ENCODE measurements at places on chromosomes 5 and 9.

GRCh38 chr5:141366016-141366896 lies 2.3 kb downstream of the PCDHGA5 start:
- no peak for DNase-seq

GRCh38 chr5:116272281-116272941 lies 187.6 kb downstream of the COMMD10 start:
- no peak for DNase-seq

DNA sequence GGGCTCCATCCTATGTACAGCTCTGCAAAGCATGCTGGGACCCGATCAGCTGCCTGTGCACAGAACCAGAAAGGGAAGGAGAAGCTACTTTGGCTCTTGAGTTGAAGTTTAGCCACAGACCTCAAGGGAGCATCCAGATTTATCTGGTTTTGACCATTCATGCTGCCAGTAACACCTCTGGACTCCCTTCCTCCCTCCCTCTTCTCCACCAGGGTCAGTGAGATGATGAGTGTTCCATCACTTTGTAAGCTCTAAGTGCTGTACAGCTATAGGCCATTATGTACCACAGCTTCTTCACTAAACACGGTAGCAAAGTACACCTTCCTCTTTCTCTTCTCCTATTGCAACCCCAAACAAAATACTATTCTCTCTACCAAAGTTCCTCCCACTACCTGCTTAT lies 77.9 kb downstream of the GLIS3 start:
- no peak for DNase-seq

DNA sequence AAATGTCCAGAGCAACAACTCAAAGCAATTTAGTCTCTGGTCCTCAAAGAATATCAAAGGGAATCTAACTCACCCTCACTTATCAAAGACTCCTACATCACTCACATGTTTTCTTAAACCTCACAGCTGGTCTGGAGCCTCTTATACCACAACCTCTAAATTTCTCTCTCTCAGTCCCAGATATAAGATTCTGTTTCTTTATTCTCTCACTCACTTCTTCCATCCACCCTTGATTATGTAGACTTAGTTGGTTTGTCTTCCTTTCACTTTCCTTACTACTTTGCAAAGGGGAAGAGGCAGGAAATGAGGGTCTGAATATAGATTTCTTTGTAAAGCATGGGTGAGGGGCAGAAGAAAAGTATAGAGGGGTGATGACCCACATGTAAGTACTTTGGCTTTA lies 75.4 kb upstream of the STARD4 start:
- no peak for DNase-seq

DNA sequence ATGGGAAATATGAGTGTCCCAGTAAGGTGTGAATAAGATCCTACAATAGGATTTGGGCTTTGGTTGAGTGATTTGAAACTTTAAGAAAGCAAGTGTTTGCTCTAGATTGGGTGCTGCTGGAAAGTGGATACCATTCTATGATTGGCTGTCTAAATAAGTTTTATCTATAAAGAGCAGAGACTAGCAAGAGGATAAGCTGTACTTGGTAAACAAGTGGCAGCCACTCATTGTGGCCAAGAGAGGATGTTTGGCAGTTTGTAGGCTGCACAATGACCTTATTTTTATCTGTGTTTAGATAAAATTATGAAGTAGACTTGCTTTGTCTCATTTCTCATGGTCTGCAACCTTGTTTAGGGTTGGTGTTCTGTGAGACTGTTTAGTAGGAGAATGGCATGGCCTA lies 341.6 kb upstream of the PIK3R1 start:
- DNase-seq: no peak

DNA sequence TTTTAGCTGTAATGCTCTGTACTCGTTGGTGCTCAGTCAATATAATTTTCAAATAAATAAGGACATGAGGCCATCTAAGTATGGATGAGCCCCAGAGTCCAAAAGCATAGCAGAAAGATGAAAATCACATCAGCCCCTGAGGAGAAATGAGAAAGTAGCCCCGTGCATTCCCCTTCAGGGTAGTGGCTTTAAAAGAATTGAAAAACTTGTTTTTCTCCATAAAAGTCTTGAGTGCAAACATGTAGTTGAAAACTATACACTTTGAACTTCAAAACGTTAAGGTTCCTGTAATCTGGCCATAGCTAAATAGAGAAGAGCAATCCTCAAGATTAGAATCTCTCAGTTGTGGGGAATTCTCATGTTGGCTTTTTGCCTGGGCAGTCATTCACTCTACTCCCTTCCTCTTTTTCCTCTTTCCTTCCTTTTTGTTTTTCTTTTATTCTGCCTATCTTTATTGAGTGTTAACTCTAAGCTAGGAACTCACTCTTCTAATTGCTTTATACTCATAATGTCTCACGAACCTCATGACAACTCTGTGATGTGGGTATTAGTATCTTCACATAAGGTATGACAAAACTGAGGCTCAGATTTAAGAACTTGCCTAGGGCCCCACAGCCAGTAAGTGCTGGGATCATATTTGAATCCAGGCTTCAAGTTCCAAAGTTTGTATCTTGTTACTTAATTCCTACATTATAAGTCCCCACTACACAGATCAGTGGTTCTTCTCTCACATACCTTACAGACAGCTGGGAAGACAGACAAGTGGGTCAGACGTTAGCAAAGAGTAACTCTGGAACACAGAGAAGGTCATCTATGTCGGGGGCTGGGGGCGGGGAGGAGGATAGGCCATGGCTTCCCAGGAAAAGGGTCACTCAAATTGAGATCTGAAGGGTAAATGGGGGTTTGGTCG lies 46.4 kb upstream of the ABCA1 start:
- no peak for DNase-seq

- DNase-seq: no peak
Measured at GRCh38 chr5:16143361-16144049, 36.1 kb downstream of the MARCHF11 start.

GRCh38 chr5:57703721-57704120 lies 221.1 kb upstream of the ACTBL2 start:
- DNase-seq: no peak

- no peak for DNase-seq
Measured at GRCh38 chr9:68964102-68964541, 49.8 kb downstream of the PRKACG start.

DNA sequence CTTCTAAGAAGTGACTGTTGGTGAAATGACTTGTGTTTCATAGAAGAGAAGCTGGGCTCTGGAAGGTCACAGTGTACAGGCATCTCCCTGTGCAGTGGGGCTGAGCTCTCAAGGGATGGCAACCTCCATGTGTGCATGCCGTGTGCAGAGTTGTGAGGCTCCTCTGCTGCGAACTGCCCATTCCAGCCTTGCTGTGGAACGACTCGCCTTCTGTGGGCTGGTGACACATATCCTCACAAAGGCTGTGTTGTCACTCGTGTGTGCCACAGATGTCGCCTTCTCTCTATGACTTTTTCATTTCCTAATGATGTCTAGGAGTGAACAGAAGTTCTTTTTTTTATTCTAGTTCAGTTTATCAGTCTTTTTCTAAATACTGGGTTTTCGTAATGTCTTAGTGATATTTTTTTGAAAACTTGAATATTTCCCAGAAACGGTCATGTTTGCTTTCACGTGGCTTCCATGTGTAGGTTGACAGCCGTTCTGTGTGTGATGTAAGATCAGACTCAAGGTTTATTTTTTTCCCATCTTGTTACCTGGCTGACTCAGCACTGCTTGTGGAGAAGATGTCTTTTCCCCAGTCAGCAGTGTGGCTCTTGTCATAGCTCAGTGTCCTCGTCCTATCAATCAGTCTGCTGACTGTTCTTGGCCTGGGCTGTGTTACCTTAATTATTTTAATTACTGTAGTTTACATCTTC lies 57.3 kb upstream of the CACNA1B start:
- DNase-seq: no peak

DNA sequence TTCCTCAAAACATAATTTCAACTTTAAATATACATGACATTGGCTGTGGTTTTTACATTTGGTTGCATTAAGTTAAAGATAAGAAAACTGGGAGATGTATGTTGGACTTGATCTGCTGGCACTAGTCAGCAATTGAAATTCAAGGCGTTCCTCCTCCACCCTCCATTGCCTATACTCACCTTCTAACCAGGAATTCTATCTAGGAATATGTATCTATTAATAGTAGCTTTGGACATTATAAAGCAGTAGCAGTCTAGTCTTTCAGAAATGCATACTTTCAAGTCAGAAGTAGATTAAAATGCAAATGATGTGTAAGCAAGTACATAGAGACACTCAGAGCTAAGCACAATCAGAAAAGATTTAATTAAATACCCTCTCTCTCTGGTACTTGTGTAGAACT lies 24.9 kb downstream of the FER start:
- no peak for DNase-seq

GRCh38 chr9:129397335-129397734 lies 219.3 kb upstream of the IER5L start:
- no peak for DNase-seq

GRCh38 chr9:114221706-114222465 lies 66.5 kb downstream of the COL27A1 start:
- DNase-seq: no peak

DNA sequence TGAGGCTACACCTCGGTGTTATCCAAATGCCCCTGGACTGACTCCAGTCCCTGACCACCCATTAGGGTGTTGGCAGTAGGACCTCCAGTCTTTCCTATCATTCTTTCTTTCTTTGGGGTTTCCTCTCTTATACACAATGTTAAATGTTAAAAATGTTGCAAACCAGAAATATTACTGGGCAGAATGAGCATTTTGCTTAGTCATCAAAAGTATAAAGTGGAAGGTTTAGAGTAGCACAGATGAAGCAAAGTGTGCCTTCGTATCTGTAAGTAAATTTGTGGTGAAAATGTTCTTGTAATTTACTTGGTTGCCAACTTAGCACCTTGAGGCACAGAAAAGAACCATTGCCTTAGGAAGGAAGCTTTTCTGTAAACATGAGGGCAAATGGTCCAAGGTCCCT lies 21.7 kb upstream of the UNC13B start:
- DNase-seq: no peak

- no peak for DNase-seq
Measured at GRCh38 chr9:109916316-109916715, 136.3 kb downstream of the PALM2AKAP2 start.

- DNase-seq: no peak
Measured at GRCh38 chr5:68288707-68289134, 73.2 kb downstream of the PIK3R1 start.
